Forelimb muscle (tissue), 1 donor: ENCODE measurements at places on chromosomes 3 and 15.

DNA sequence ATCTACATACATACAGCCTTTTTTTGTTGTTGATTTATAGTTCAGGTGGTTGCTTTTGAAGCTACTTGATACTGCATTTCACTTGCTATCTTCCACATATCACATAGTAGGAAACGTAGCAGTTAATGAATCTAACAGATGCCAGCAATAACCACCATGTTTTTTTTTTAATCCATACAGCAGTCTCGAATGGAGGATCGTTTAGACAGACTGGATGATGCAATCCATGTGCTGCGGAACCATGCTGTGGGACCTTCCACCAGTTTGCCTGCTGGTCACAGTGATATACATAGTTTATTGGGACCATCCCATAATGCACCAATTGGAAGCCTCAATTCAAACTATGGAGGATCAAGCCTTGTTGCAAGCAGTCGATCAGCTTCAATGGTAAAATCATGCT is 123.2 kb upstream of the CGNL1 start:
- DNase-seq = no peak

DNA sequence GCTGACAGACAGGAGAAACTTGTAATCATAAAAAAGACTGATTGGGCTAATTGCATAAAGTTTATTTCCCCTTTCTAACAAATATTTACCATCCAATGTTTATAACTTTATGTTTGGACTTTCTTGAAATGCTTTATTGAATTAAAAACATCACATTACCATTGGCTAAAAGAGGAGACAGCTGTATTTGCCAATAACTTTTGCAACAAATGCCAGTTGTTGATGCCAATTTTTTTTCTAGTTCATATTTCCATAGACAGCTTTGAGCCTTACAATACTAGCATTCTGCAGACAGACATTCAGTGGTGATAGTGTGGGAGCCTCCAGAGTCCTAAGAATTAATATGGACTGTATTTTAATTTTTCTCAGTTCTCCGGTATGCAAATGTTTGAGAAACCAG is 198.4 kb downstream of the ADAMTS17 start:
- DNase-seq = no peak

GRCh38 chr15:80246425-80246894 is 5.6 kb downstream of the CTXND1 start:
- DNase-seq = no peak

- DNase-seq = no peak
Measured at GRCh38 chr15:88019656-88020055, 236.9 kb downstream of the NTRK3 start.

DNA sequence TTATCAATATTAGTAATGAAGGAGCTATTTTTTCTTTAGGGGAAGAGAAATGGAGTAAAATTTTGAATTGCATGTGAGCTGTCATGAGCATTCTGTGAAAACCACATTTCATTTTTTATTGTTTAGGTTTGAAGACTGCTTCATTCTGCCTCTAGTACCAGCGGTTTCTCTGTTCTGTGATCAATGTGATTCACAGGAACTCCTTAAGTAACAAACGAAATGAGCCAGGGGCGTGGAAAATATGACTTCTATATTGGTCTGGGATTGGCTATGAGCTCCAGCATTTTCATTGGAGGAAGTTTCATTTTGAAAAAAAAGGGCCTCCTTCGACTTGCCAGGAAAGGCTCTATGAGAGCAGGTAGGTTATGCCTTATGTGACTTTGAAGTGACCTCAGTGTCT is 13.0 kb downstream of the NIPA2 start:
- no peak for DNase-seq

DNA sequence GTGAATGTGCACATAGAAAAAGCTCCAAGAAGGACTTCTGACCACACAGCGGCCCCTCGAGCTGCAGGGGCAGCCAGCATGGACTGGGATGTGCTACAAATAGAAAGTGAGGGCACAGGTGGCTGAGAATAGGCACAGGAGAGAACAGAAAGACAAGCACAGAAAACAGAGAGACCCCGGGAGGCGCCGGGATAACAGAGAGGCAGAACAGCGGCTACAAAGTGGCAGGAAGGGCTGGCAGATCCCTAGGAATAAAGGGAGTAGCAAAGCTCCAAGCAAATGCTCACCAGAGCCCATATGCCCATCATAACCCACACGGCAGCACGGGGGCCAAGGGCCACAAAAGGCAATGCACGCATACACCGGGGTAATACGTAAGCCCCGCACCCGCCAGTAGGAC is 201.7 kb upstream of the NSMCE3 start:
- no peak for DNase-seq

DNA sequence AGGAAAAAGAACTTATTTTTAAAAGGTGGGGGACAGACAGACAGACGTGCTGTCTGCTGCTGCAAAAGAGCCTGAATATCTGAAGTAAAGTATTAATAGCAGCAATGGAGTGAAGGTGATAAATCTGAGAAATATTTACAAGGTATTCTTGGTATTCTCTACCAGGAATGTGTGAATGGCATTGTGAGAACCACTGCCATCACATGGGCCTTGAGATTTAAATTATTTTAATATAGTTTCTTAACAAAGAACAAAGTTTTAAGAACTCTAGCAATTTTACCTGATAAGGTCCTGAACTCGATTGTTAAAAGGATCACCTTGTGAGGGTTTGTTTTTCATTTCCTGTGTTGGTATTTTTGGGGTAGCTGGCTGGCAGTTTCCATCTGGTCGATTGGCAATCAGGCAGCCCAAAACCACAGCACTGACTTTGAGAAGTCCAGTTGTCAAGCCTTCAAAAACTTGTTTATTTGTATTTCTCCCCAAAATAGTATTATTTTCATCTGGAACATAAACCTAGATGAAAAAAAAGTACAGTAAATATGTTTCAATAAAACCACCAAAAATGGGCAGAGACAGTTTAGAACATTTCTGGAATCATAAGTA is 97.3 kb downstream of the ISL2 start:
- DNase-seq = no peak

GRCh38 chr3:128455786-128456748 is 10.6 kb downstream of the DNAJB8 start:
- DNase-seq = no peak

DNA sequence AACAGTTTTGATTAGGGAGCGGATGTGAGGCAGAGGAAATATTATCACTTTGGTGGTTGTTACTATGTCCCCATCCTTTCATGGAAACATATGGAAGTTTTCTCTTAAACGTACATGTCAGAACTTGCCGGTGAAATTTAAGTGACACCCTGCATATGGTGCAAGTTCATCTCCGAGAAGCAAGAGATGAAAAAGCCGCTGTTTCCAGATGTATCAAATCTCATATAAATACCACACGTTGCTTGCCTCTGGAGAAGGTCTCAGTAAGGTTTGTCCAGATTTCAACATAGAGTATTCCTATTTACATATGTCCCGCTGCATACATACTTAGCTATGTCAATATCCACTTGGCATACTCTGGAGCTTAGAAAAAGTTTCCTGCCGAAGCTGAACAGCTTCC is 172.2 kb upstream of the ICE2 start:
- DNase-seq = no peak
